ENCODE measurements at places on chromosomes 5 and 9.

- no peak for DNase-seq
- H3K4me1 ChIP-seq = no peaks in the 10 kb centered on the region
- no peak overlapping the region for H3K4me3 ChIP-seq
These were observed 176.1 kb upstream of the RASEF start for GRCh38 chr9:83238871-83239640.

DNA sequence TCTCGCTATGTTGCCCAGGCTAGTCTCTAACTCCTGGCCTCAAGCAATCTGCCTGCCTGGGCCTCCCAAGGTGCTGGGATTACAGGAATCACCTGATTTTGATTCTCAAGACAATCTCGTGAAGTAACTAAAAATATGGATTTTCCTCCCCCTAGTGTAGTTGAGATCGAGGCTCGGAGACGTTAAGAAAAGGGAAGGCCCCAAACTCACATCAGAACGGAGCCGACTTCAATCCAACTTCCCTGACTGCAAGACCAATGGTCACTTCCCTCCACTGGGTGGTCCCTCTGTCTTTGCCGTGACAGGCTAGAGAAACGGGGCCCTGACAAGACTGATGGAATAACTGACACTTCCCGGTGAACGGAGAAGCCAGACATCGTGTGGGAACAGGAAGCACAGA is 28.3 kb downstream of the BARHL1 start:
- H3K4me1 ChIP-seq = peaks cover 5% of the 10 kb centered on the region
- no peak overlapping the region for H3K4me3 ChIP-seq
- H3K36me3 ChIP-seq = no peaks in the 10 kb centered on the region
- no peak for DNase-seq
- no peaks in the 10 kb centered on the region for H3K27me3 ChIP-seq

DNA sequence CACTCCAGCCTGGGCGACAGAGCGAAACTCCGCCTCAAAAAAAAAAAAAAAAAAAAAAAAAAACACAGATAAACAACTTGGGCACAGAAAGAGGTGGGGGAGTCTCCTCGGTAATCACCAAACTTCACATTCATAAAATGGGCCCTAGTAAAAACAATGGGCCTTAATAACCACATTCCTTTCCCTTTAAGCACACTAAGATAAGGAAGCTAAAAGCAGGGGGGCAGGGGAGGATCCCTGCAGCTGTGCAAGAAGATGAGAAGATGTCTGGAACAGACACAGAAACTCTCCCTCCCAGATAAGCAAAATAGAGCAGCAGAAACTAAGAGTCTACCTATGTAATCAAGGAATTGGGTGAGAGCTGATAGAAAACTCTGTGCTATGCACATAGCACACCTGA is 111.2 kb upstream of the FAM174A start:
- H3K4me1 ChIP-seq = no peaks in the 10 kb centered on the region
- no peaks in the 10 kb centered on the region for H3K36me3 ChIP-seq
- no peak overlapping the region for H3K27ac ChIP-seq
- DNase-seq = no peak
- H3K4me3 ChIP-seq = no peak overlapping the region

DNA sequence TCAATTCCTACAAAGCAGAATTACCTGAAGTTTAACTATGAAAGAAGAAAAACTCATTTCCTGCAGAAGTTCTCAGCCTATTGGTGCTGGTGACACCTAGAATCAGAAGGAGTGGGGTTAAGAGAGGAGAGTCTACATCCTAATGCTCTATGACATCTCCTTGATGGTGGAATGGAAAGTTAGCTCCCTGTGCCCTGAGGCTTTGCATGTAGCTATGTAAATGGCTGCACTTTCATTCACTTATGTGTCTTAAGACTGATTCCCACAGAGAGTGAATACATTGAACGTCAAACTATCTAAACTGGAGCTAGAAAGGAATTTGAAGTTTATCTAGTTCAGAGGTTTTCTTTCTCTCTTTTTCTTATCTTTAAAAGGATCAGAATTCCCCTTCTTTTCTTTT is 52.1 kb upstream of the ADRB2 start:
- H3K36me3 ChIP-seq = no peaks in the 10 kb centered on the region
- DNase-seq = no peak
- H3K4me3 ChIP-seq = no peak overlapping the region
- H3K27ac ChIP-seq = no peak overlapping the region

GRCh38 chr9:11618241-11618805 is 1005.5 kb upstream of the PTPRD start:
- no peak overlapping the region for H3K27ac ChIP-seq
- DNase-seq = no peak
- H3K27me3 ChIP-seq = no peaks in the 10 kb centered on the region
- no peak overlapping the region for H3K4me3 ChIP-seq

DNA sequence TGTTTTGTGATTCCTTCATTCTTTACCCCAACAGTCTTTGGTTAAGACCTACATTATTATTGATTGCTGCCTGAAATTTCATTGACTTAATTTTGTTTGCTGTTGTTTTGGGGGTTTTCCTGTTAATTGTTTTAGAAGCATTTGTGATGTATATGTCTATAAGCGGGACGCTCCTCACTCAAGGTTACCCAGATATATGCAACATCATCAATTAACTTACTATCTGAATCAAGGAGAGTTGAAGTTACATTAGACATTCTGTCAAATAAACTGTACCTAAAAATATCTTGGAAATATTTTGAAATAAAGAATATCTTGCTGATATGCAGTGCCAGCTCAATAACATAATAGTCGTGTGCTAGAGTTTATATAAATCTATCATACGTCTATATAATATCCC is 125.9 kb upstream of the CDH18 start:
- no peak for DNase-seq
- H3K4me3 ChIP-seq = no peak overlapping the region
- no peaks in the 10 kb centered on the region for H3K4me1 ChIP-seq
- H3K27ac ChIP-seq = no peak overlapping the region

- no peak overlapping the region for H3K27ac ChIP-seq
- DNase-seq = peak; percentile 42
- H3K36me3 ChIP-seq = no peaks in the 10 kb centered on the region
- H3K4me1 ChIP-seq = no peaks in the 10 kb centered on the region
- no peak overlapping the region for H3K4me3 ChIP-seq
- H3K27me3 ChIP-seq = no peaks in the 10 kb centered on the region
These were observed 47.1 kb upstream of the SH3GL2 start for GRCh38 chr9:17531642-17532254.

- H3K4me3 ChIP-seq = no peak overlapping the region
- H3K27ac ChIP-seq = no peak overlapping the region
- H3K27me3 ChIP-seq = peaks cover 9% of the 10 kb centered on the region
- peaks cover 7% of the 10 kb centered on the region for H3K4me1 ChIP-seq
- no peaks in the 10 kb centered on the region for H3K36me3 ChIP-seq
- DNase-seq = no peak
These were observed 20.9 kb upstream of the SYNPO start for GRCh38 chr5:150619359-150620230.

DNA sequence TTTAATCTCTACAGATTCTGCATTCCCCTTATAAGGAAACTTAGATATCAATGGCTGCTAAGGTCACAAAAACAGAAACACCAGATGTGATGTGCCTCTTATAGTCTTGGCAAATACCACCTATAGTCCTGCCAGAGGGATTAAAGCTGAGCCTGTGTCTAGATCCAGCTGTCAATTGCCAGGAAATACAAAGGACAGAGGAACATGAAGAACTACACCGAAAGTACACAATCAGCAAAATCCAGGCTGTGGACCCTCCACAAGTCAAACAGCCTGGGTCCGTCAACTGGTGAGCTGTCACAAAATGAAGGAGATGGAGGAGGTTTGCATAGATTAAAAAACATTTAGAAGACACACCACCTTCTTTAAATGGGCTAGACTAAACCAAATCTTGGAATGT is 85.4 kb downstream of the KLF4 start:
- no peak overlapping the region for H3K4me3 ChIP-seq
- no peaks in the 10 kb centered on the region for H3K36me3 ChIP-seq
- H3K4me1 ChIP-seq = no peaks in the 10 kb centered on the region
- H3K27ac ChIP-seq = no peak overlapping the region

- DNase-seq = no peak
- H3K27ac ChIP-seq = no peak overlapping the region
- no peak overlapping the region for H3K4me3 ChIP-seq
- H3K4me1 ChIP-seq = no peaks in the 10 kb centered on the region
These were observed 23.1 kb upstream of the TRPM3 start for GRCh38 chr9:71144495-71144894.

DNA sequence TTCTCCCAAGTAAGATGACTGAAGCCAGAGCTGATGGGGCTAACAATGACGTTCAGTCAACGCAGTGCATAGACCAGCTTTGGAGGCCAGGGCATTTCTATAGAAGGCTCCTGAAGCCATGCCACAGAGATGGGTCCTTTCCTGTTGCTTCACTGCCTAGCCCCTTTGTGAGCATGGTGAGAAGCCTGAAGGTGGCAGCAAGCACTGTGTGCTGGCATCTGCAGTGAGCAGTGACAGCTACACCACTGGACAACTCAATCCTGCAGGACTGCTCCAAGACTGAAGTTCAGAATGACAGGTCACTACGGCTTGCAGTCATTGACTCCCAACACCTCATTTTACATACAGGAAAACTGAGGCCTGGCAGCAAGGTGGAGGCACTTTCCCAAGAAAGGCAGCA is 229.0 kb downstream of the TSSK1B start:
- no peak overlapping the region for H3K27ac ChIP-seq
- peaks cover 2% of the 10 kb centered on the region for H3K4me1 ChIP-seq
- no peak overlapping the region for H3K4me3 ChIP-seq
- DNase-seq = no peak
- H3K27me3 ChIP-seq = no peaks in the 10 kb centered on the region
- H3K36me3 ChIP-seq = no peaks in the 10 kb centered on the region

DNA sequence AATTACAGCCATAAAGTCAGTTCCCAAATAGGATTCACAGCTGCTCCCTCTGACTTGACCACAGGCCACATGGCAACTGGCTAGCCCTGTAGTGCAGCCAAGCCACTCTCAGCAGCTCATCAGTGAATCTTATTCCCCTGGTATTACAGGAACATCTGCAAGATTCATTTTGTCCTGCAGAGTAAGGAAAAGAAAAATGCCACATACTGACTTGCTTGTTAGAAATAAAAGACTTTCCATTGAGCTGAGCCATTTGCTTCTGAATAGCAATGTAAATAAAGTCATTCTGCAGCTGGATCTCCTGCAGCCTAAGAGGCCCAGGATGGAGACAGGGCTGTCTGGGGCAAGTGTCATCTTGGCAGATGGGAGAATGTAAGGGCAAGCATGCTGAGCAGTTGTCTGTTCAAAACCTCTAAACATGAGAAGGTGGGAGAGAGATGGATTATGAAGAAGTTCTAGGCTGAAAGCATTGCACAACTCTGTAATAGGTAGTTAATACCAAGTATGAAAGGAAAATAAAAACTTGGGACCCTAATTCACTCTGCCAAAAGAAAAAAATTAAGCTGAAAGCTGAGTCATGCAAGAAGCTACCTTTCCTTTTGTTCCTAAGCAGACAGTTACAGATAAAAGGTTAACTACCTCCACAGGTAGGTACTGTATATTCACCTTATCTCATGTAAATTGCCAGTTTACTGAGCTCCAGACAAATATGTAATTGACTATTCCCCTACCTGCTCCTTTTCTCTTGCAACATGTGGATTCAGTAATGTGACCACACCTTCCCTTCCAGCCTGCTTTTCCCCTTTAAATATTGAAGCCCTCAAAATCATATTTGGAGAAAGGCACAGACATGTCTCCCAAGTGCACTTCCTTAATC is 244.4 kb upstream of the RAI14 start:
- H3K4me3 ChIP-seq = no peak overlapping the region
- no peaks in the 10 kb centered on the region for H3K27me3 ChIP-seq
- no peak overlapping the region for H3K27ac ChIP-seq
- H3K36me3 ChIP-seq = no peaks in the 10 kb centered on the region
- DNase-seq = no peak

GRCh38 chr9:135504262-135505243 is 4.1 kb downstream of the MRPS2 start:
- no peak overlapping the region for H3K4me3 ChIP-seq
- peak; percentile 54 for DNase-seq
- 0 out of 2 replicates have a peak, but pooled peaks cover under 1% of the 10 kb centered on the region for H3K27me3 ChIP-seq
- H3K27ac ChIP-seq = no peak overlapping the region
- peaks cover 6% of the 10 kb centered on the region for H3K4me1 ChIP-seq

DNA sequence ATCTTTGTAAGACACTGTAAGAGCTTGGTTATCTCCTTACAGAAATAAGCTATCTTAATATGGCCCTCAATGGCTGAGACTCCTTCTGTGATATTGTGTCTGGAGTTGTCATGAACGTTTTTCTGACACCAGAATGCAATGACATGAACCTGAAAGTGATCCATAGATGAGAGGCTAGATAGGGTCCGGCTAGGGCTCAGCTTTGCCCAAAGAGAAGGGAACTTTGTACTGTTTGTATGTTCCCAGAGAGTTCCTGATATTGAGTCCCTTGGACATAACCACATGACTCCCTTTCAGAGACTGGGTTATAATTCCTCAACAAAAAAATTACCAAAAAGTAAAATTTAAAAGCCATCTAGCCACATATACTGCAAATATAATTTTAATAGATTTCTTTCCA is 575.8 kb upstream of the CLINT1 start:
- H3K27me3 ChIP-seq = no peaks in the 10 kb centered on the region
- DNase-seq = peak; percentile 21
- H3K36me3 ChIP-seq = no peaks in the 10 kb centered on the region
- peaks cover 75% of the 10 kb centered on the region for H3K4me1 ChIP-seq

- H3K4me1 ChIP-seq = no peaks in the 10 kb centered on the region
- no peaks in the 10 kb centered on the region for H3K36me3 ChIP-seq
- H3K4me3 ChIP-seq = no peak overlapping the region
- no peaks in the 10 kb centered on the region for H3K27me3 ChIP-seq
These were observed 1380.1 kb upstream of the NUDT12 start for GRCh38 chr5:104942735-104943134.

GRCh38 chr5:849651-850301 is 1.0 kb downstream of the ZDHHC11 start:
- no peak for DNase-seq
- H3K27me3 ChIP-seq = no peaks in the 10 kb centered on the region
- no peaks in the 10 kb centered on the region for H3K4me1 ChIP-seq
- no peak overlapping the region for H3K4me3 ChIP-seq
- no peaks in the 10 kb centered on the region for H3K36me3 ChIP-seq

DNA sequence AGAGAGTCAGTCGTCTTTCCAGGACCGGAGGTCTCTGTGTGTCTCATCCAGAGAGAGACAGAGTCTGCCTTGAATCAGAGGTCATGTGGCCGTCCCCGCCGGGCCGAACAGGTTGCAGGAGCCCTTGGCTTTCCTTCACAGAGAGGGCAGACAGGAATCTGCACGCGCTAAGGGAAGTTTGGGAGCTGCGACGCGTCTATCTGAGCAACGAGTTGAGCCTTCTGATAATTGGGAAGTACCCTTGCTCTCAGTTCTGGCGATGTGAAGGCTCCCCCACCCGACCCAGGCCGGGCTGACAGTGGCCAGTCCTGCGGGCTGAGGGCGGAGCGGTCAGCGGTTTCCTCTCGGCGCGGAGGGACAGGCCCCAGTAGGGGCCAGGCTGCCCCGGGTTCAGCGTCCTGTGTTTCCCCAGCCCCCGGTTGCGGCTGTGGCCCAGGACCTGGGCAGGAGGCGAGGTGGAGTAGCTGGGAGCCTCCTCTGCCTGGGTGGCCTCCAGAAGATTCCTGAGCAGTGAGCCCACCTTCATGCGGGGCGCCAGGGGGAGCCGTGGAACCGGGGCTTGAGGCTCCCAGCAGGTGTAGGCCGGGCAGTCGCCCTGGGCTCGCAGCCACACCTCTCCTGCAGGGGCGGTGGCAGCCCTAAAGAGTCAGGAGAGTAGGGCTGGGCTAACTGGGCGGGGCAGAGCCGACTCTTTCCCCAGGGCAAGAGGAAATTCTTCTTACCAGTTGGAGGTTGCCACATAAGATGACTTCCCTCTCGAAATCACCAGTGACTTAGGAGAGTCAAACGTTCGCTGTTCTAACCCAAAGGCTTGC is 13.9 kb downstream of the NR2F1 start:
- DNase-seq = no peak
- H3K27me3 ChIP-seq = no peaks in the 10 kb centered on the region
- no peaks in the 10 kb centered on the region for H3K36me3 ChIP-seq
- no peak overlapping the region for H3K4me3 ChIP-seq
- no peak overlapping the region for H3K27ac ChIP-seq
- H3K4me1 ChIP-seq = no peaks in the 10 kb centered on the region

Data from MM.1S (cell line).